ENCODE measurements at places on chromosomes 16 and 17.

- no peak for DNase-seq
Observed at GRCh38 chr17:4394208-4395110, 28.0 kb upstream of the UBE2G1 start.

- DNase-seq: no peak
Observed at GRCh38 chr17:73534209-73534909, 109.9 kb downstream of the SDK2 start.

DNA sequence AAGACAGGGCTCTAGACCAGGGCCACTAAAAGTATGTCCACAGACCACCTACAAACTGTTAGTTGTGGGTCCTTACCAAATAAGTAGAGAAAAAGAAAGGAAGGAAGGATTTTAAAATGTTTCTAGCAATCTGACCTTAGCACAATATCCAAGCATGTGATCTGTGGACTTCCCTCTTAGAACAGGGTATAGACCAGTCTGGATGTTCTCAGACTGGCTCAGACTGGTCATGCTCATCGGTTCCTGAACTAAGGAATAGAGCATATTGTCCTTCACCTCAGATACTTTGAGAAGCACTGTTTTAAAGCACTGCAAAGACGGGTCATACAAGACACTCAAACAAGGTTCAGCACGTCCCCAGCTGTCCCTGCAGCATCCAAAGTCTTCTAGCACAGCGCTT, 25.8 kb downstream of the CUEDC1 start:
- DNase-seq: no peak

DNA sequence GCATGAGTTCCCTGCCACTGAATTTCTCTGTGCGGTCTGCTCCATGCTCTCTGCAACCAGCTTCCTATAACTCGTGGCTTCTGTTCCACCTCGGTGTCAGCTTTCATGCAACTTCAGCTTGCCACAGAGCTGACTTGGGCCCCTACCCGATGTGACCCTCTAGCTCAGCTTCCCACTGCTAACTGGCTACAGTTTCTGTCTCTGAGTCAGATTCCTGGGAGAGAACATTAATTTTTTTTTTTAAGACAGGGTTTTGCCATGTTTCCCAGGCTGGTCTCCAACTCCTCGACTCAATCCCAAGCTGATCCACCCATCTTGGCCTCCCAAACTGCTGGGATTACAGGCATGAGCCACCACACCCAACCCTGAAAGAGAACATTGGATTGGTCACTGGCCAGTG, 35.5 kb upstream of the PSMD7 start:
- no peak for DNase-seq

DNA sequence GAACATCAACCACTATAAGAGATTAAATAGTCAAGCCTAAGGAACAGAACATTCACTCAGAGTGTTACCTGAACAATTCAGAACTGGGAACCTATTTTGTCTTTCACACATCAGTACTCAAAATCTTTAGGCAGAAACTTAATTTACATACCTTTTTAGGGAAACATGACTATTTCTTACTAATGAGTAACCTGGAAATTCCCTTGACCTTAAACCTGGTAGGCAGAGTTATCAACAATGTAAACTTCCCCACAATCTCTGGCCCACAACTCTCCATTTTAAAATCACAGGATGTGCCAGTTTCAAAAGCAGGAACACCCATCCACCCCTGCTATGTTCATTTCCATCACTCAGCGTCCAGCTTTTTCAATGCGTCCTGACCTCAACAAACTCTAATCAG, 132.9 kb upstream of the ANKFN1 start:
- DNase-seq: no peak

DNA sequence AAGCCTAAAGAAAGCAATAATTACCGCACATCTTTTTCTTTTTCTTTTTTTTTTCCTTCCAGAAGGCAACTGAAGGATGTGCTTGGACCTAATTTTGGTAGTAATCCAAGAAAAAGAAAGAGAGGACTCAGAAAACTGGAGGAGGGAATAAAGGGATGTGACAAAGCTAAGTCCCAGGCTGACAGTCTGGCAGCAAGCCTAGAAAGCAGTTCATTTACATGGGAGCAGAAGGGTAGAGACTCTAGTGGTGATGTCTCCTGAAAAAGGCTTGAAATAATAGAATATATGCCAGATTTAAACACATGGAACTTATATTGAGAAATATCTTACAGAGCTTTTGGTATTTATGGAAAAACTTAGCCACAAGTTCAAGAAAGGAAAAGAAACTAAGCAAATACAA, 101.0 kb upstream of the SHISA6 start:
- no peak for DNase-seq

DNA sequence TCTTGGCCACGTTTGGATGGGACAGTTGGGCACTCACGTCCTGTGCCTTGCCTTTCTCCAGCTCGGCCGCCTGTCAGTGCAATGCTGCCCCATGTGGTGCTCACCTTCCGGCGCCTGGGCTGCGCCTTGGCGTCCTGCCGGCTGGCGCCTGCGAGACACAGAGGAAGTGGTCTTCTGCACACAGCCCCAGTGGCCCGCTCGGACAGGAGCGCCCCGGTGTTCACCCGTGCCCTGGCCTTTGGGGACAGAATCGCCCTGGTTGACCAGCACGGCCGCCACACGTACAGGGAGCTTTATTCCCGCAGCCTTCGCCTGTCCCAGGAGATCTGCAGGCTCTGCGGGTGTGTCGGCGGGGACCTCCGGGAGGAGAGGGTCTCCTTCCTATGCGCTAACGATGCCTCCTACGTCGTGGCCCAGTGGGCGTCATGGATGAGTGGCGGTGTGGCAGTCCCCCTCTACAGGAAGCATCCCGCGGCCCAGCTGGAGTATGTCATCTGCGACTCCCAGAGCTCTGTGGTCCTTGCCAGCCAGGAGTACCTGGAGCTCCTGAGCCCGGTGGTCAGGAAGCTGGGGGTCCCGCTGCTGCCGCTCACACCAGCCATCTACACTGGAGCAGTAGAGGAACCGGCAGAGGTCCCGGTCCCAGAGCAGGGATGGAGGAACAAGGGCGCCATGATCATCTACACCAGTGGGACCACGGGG, 7.1 kb downstream of the ACSF3 start:
- no peak for DNase-seq

DNA sequence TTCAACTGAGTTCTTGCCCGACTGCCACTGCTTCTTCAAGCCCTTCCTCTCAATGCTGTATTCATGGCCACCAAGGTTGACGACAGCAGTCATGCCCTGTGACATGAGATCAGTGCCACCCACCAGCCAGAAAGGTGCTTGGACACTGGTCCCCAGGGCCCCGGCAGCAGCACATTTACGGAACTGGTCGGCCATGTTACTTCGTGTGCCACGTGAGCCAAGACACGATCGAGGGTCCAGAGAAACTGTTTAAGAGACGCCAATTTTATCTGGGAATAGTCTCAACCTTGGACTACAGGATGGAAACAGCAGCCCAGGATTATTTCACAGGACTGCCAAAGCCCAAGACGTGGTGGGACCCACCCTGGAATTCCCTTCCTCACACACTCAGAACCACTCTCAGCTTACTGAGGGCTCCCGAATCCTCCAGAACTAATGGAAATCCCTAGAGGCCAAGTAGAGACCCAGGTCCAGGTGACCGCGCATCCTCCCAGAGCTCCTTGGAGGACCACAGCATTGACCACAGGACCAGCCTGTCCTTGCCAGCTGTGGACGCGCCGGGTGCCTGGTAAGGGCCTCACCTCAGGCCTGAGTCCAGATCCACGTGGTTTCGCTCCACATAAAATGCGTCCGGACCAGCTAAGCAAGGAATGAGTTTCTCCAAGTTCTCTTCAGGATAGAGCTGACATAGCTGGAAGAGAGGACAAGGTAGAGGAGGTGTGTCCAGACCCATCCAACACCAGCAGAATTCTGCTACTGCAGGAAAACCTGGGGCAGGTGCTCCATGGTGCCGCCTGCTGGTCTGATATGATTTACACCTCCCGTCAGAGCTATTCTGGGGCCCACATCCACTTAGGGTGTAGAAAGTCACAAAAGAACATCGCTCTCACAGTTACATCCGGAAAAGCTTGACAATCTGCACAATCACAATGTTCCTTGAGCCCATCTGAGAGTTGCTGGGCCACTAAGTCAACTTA, 28.2 kb downstream of the MAP1LC3B start:
- no peak for DNase-seq

- DNase-seq: no peak
Observed at GRCh38 chr16:57479976-57480753, 6.1 kb downstream of the DOK4 start.

- DNase-seq: no peak
Observed at GRCh38 chr16:68235108-68235886, 630 bp downstream of the ESRP2 start.

DNA sequence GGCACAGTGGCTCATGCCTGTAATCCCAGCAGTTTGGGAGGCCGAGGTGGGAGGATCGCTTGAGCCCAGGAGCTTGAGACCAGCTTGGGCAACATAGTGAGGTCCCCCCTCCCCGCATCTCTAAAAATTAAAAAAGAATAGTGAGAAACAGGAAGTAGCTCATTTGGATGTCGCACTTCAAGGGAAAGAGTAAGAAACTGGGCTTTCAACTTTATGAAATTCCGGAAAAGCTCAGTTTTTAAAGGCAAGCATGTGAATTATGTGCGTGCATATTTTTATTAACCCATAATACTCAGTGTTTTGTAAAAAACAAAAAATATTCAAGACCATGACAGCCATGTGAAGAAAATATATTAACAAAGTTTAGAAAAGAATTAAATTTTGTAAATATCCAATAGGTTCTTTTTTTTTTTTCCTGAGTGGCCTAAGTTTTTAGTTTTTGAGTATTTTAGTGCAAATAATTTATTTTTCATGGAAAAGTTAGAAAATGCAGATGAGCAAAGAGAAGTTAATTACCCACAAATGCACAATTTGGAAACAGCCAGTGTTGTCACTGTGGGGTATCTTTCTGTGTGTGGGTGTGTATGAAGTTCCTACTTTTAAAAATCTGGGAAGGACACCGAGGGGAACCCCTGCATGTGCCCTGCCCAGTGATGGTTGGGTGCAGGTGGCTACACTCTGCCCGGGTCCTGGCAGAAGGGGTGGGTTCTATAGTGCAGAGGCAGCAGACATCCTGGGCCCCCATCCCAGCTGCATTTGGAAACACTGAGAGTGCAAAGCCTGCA, 40.0 kb downstream of the CIBAR2 start:
- DNase-seq: no peak

DNA sequence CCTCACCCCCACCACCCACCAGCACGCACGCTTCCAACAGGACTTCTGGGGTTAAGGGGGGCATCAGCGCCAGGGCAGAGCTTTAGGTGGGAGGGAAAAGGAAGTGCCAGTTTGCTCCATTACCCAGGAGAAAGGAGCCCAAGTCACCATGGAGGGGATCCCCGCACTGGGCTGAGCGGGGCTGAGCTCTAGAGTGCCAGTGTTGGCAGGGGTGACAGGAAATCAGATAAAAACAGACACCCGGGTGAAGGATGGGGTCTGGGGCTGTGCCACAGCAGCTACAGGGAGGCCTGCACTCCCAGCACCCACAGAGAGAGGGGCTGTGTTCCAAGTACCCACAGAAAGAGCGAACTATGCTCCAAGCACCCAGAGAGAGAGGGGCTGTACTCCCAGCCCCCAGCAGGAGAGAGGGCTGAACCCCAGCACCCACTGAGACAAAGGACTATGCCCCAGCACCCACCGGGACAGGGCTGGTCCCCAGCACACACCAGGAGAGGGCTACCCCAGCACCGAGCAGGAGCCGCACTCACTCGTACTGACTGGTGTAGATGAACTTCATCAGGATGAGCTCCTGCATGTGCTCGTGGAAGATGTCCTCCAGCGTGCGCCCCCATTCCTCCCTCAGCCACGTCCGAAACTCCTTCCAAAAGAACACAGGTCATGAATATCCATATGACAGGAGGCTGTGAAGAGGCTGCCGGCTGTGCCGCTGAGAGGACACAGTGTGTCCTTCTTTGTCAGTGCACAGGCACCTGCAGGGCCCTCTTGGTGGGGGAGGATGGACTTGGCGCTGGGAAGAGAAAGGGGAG, 18.6 kb upstream of the C16orf95 start:
- no peak for DNase-seq

- DNase-seq: no peak
Observed at GRCh38 chr16:65672960-65673359, 551.1 kb upstream of the CDH11 start.

GRCh38 chr17:14790521-14790920, 474.6 kb downstream of the PMP22 start:
- DNase-seq: no peak

DNA sequence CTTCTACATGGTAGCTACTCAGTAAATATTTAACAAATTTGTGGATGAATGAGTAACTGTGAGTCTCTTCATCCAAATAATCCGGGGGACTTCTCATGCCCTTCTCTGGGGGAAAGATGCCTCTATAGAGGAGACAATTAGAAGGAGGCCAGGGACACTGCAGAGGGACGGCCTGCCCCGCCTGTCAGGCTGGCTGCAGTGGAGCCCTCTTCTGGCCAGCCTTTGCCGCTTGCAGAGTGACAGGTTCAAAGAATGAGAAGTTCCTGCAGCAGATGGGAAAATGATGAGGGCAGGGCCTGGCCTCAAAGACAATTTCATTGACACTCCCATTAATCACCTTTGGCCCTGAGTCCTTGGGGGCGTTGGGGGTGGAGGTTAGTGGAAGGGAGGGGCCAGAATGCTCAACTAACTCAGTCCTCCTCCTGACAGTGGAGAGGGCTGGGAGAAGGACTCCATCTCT, 339.0 kb downstream of the MAF start:
- DNase-seq: no peak

DNA sequence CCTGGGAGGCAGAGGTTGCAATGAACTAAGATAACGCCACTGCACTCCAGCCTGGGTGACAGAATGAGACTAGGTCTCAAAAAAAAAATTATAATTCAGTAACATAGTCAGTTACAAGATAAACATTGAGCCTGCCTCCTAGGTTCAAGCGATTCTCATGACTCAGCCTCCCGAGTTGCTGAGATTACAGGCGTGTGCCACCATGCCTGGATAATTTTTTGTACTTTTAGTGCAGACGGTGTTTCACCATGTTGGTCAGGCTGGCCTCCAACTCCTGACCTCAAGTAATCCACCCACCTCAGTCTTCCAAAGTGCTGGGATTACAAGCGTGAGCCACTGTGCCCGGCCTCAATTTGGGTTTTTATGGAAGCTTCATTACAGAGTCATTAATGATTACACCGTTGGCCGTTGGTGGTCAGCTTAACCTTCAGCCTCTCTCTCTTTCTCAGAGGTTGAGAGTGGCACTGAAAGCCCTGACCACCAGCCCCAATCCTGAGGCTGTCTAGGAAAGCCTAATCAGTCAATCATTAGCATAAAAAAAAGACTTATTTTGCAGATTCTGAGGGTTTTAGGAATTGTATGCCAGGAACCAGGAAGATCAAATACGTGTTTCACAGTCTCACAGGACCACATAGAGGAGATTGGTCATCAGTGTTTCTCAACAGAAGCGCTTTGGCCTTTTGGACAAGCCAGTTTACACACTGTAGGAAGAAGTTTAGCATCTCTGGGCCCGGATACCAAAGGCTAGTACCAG, 1.3 kb upstream of the LRRC37A3 start:
- DNase-seq: no peak

GRCh38 chr17:21193031-21193430, 20.9 kb downstream of the TMEM11 start:
- DNase-seq: no peak

Data from left forelimb (tissue), 1 donor.